ENCODE measurements at places on chromosomes 5 and 9. TPM values are rescaled to one million over a fixed set of nuclear protein-coding genes. Genes with fewer than 3 reads are reported as not detected.

The ST6GALNAC6 gene
- total RNA-seq: 159 TPM

The ADRB2 gene
- 68.7 TPM for total RNA-seq

The KCNMB1 gene
- 0.60 TPM for total RNA-seq

- DNase-seq: no peak
These were observed 10.6 kb downstream of the MYOZ3 start for GRCh38 chr5:150671509-150672236.

DNA sequence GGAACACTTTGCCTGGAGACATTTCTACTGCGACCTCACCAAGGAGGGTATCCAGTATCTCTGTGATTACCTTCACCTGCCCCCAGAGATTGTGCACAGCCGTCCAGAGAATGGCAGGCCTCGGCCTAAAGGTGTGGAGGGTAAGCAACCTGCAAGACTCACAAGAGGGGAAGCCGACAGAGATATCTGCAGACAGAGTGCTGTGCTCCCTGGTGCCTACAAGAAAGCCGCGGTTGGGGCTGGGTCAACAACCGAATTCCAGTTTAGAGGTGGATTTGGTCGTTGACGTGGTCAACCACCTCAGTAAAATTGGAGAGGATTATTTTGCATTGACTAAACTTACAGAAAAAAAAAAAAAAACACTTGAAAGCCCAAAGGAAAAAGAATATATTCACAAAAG lies 107.8 kb upstream of the ISL1 start:
- no peak for DNase-seq

GRCh38 chr9:15778861-15779260 lies 226.0 kb downstream of the CCDC171 start:
- no peak for DNase-seq

The FBXW11 gene
- total RNA-seq: 60.9 TPM

The ITK gene
- total RNA-seq: 5.3 TPM

The BTNL3 gene
- total RNA-seq: not detected

The GNE gene
- 28.5 TPM for total RNA-seq

GRCh38 chr9:33799928-33800704 lies 4.8 kb downstream of the PRSS3 start:
- no peak for DNase-seq

DNA sequence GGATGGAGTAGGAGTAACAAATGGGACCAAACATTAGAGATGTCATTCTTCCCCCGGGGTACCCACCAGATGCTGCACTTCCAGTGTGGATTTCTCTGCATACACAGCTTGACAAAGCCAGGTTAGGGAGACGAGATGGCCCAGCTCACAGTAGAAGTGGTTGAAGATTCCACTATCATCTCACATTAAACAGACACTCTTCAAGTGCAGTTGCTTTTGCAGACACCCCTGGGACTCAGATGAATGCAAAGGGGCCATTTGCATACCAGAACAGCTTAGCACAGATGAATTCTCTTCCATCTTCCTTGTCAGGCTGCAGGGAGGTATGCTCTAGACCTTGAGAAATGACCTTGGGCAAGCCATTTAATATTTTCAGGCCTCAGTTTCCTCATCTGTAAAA lies 12.6 kb upstream of the C5orf58 start:
- no peak for DNase-seq

DNA sequence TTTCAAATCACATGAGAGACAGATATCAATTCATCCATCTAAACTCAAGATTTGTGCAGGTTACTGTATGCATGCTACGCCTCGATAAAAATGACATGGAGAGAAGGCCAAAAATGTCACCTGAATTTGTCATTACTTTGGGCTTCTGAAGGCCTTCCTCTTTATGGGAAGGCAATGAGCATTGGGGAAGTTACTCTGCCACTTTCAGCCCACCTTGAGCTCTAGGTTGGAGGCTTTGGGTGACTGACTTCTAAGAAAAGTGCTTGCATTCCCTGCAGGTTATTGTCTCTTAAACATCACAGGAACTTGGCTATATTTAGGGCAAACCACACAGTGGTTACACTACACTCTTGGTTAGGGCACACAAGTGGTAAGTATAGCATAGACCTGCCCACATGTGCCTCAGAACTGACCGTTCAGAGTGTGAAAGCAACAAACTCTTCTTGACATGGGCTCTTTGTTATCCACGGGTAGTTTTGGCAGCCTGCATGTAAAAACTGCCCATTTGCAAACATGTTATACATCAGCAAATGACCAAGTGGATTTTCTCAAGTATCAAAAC lies 169.5 kb downstream of the ZNF608 start:
- no peak for DNase-seq

DNA sequence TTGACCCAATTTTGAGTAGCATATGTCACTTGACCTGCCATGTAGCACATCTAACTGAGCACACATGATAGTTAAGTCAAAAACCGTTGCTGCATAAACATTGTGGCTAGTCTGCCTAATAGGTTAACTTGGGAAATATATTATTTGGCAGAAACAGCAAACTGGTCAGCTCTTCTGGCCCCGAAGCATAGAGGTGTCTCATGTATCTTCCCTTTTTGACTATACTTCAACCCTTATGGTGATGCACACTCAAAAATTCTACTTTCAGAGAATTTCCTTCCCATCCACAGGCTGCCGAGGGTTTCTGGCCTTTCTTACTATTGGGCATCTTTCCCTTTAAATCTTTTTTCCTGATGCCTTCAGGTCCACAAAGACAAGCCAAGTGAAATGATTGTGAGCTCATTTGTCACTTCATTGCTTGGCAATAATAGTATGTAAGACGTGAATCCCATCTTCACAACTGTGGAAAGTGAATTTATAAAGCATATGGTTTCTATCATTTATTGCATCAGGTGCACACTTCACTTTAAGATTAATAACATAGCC lies 41.2 kb downstream of the MOCS2 start:
- DNase-seq: no peak

GRCh38 chr9:135045928-135046738 lies 41.3 kb upstream of the OLFM1 start:
- no peak for DNase-seq

The SLC4A9 gene
- total RNA-seq: not detected

GRCh38 chr5:98128271-98128670 lies 645.2 kb upstream of the RGMB start:
- DNase-seq: no peak

- DNase-seq: no peak
These were observed 26.3 kb upstream of the FST start for GRCh38 chr5:53453898-53454718.

- no peak for DNase-seq
These were observed 263.1 kb upstream of the RGMB start for GRCh38 chr5:98510143-98510985.

The PLPP6 gene
- 4.9 TPM for total RNA-seq

The PCDHAC1 gene
- total RNA-seq: 2.1 TPM

DNA sequence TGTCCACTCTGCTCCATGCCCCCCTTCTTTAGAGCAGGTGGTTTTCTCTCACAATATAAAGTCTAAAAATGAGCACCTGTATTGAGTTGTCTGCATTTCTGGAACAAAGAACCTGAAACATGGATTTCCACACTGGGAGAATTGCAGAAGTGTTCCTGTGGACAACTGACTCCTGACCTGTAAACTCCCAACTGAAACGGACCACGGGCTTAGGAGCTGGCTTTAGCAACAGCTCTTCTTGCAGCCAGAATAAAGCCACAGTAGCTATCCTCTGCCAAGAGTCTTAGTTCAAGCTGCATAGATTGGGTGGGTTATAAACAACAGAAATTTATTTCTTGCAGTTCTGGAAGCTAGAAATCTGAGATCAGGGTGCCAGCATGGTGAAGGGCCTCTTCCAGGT lies 194.7 kb downstream of the DTWD2 start:
- DNase-seq: no peak

- DNase-seq: no peak
These were observed 29.5 kb upstream of the RAPGEF1 start for GRCh38 chr9:131769361-131769760.

The TRAF2 gene
- 4.2 TPM for total RNA-seq

DNA sequence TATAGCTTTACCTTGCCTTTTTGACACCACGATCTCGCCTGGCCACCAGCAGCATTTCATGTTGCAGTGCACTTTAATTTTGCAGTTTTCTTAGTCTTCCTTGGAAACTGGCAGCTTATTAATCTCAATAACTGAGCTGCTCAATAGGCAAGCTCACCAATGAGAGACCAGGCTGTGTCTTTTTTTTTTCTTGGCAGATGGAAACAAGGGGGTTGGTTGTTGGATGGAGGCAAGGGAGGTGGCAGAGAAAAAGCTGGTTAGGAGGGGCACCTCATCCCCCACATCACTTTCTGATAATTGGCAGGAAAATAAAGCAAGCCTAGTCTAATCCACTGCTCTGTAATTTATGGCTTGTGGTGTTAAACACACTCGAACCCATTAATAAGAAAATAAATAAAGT lies 324.5 kb upstream of the WWC1 start:
- DNase-seq: no peak

GRCh38 chr9:131645078-131645776 lies 94.6 kb downstream of the RAPGEF1 start:
- DNase-seq: no peak

GRCh38 chr5:127351418-127351817 lies 60.8 kb downstream of the MEGF10 start:
- no peak for DNase-seq

- no peak for DNase-seq
These were observed at the start of gene AK1 for GRCh38 chr9:127877566-127877998. AK1 (minus strand) TSS chr9:127877675; CDS start chr9:127874617, 3,058 bp downstream.

The MARCOL gene
- not detected for total RNA-seq

DNA sequence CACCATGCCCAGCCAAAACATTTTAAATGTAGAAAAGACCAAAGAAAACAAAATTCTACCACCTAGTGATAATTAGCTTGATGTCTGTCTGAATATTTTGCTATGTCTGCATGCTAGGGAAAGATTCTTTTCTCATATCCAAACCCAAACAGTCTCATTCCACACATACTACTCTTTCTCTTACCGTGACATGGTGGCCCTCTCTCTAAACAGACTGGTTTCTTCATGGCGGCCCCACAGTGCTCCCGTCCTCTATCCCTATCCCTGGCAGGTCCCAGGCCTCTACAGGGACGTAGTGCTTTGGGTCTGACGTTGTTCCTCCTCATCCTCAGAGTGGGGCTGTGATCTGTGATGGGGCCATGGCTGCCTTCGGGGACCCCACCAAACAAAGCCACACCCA lies 8.1 kb downstream of the CORO2A start:
- DNase-seq: no peak

GRCh38 chr9:27365707-27366376 lies 68.9 kb upstream of the EQTN start:
- no peak for DNase-seq

DNA sequence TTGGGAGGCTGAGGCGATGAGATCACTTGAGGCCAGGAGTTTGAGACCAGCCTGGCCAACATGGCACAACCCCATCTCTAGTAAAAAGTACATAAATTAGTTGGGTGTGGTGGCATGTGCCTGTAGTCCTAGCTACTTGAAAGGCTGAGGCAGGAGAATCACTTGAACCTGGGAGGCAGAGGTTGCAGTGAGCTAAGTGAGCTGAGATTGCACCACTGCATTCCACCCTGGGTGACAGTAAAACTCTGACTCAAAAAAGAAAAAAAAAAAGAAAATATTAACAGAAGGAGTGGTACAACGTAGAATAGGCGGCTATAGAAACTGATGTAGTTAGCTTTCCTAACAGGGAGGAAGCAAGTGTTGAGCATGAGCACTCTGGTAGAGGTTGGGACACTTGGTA lies 59.9 kb downstream of the PBX3 start:
- no peak for DNase-seq

The LYRM7 gene
- 11.9 TPM for total RNA-seq

DNA sequence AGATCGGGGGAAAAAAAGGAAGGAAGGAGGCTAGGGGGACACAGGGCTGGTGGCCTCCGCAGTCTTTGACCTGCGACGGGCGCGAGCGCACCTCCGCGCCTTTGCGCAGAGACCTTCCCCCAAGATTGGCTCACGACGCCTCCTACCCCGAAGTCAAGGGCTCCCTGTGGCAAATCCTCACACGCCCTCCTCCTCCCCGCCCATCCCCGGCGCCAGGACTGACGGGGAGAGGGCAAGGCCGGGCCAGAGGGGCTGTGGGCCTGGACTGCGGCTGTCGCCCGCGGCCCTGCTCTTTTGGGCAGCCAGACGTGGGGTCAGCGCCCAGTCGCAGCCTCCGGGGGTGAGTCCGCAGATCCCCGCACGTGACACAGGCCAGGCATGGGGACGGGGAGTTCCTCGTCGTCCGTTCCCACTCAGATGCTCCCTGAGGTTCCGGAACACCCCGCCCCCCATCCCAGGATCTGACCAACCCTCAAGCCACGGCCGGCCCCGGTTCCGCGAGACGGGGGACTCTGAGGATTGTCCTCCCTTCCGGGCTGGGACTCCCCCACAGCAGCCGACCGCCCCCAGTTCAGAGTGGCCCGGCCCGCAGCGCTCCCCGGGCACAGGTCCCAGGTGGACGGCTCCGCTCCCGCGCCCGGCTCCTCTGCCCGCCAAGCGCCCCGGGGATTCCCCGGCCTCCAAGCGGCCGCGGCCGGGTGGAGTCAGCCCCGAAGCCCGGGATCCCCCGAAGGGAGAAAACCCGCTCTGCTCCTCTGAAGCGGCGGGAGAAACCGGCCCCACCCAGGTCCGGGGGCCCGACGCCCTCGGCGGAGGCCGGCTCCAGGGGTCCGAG lies 543 bp upstream of the ANKRD33B start:
- no peak for DNase-seq

DNA sequence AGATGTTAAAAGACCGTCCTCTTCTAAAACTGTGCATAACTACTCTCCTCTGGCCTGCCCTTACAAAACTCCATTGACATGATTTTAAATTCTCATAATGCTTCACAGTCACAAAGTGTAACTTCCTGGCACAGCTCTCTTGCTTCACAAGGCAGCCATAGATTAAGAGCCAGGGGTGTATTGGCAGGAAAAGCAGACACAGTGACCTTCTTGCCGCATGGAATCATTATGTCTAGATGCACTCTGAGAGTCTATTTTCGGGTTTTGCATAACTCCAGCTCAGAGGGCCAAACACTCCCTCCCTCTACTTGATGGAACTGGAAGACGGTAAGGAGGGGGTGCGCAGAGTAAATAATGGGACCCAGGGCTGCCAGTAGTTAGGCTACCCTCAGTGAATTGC lies 110.1 kb downstream of the MARCHF3 start:
- no peak for DNase-seq

DNA sequence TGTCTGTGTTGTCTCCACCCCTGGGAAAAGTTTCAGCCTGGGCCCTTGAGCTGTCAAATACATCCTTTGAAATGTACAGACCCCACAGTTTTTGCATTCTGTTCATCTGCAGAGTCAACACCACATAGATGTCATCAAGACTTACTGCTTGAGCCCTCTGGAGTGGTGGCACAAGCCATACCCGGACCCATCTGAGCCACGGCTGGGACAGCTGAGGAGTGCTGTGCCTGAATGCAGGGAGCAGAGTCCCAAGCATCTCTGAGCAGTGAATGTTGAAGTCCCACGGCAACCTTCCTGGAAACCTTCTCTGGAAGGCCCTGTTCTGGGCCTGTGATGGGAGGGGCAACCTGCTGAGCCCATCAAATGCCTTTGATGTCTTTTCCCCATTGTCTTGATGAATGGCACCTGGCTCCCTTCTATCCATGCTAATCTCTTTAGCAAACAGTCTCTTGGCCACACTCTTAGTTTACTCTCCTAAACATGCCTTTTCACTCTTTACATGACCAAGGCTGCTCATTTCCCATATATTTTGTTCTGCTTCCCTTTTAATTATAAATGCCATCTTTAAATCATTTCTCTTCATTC lies 92.5 kb downstream of the ATPSCKMT start:
- no peak for DNase-seq

The GABRA6 gene
- total RNA-seq: not detected

The CDH9 gene
- not detected for total RNA-seq
